ENCODE measurements at places on chromosomes 3 and 15. TPM values are rescaled to one million over a fixed set of nuclear protein-coding genes. Genes with fewer than 3 reads are reported as not detected.

GRCh38 chr15:43253431-43254403, 13.0 kb downstream of the TGM5 start:
- DNase-seq = no peak

DNA sequence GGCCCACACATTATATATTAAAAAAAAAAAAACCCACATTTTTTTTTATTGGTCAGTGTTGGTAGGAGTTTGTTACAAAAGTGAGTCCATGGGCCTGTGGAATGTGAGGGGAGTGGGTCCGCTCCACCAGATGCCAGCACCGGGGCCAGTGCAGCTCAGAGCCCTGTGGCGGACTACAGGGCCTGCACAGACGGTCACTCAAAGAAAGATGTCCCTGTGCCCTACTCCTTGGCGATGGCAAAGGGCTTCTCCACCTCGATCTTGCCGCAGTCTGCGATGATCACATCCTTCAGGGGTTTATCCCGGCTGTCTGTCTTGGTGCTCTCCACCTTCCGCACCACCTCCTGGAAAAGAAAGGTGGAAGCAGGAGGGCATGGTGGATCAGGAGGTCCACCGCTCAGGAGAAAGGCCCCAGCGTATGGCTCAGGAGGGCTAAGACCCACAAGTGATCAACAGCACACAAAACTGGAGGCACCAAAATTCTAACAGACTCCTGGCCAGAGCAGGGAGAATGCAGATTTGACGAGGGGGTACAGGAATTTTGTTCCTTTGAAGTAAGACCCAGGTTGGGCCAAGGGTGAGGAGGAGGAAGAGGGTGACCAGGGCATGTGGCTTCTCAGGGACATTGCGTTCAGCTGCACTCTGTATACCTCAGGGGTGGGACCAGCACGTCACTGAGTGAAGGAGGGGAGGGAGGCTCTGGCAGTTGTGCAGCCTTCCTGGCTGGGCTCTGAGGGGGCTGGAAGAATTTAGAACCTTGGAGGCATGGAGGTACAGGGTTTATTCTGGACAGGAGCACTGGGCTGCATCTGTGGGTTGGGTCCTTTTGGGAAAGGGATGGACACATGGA, 4.5 kb downstream of the SNX22 start:
- no peak for DNase-seq

- no peak for DNase-seq
Measured at GRCh38 chr3:27085829-27086730, 283.1 kb downstream of the NEK10 start.

DNA sequence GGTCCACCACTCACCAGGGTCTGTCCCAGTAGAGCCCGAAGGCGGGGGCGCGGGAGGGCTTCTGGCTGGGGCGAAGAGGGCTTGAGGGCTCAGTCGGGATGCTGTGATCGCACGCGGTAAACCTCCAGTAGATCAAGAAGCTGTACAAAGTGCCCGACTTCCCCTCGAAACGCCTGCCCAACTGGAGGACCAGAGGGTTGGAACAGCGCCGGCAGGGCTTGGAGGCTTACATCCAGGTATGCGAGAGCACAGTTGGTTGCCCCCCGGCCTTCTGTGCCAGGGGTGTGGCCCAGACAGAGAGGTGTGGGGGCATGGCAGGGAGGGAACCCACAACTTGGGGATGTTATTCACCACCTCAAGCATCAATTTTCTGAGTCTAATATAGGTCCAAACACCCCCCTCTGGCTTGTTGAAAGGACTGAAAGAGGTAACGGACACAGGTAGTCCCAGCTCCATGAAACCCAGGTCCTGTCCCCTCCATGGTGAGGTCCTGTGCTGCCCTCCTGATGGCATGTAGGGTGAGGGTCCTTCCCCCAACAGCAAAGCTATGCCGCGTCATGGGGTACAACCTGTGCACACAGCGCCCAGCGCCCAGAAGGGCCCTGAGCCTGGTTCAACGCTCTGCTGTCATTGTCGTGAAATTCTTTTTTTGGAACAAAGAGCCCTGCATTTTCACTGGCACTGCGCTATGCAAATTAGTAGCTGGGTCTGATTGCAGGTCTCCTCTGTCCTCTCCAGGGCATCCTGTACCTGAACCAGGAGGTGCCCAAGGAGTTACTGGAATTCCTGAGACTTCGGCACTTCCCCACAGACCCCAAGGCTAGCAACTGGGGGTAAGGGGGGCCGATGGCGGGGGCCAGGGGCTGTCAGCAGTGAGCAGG, 1.2 kb downstream of the SNX22 start:
- no peak for DNase-seq

DNA sequence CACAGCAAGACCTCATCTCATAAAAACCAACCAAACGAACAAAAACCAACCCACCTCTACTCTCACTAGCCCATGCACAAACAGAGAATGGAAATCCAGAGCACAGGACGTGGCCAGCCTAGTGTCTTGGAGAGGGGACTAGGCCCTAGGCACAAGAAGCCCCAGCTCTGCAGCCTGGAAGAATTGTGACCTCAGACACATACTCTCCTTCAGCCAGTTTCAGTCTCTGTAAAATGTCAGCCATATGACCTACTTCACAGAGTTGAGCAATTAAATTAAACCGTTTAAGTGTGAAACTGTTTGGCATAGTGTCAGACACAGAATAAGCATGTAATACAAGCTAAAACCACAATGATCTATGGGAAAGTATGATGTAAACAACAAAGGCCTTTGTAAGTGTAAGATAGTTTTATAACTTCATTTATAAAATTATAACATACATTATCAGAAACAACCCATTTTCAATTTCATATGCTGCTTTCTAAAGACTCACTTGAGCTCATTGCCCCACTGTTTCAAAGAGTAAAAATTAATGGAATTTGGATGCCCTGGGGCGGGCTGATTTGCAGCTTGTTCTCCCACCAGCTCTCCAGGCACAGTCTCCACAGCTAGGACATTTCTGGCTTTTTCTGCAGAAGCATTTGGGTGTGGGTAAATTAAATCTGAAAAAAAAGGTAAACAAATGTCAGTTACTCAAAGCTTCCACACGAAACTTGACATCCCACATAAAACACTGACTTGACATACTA, 32.9 kb downstream of the TBC1D2B start:
- no peak for DNase-seq

GRCh38 chr3:178318340-178318739, 217.9 kb upstream of the KCNMB2 start:
- DNase-seq = no peak

- DNase-seq = no peak
Measured at GRCh38 chr15:101795455-101795854, 7.9 kb upstream of the OR4F6 start.

- no peak for DNase-seq
Measured at GRCh38 chr3:135243616-135244015, 448.6 kb downstream of the EPHB1 start.

GRCh38 chr3:185353823-185354614, 8.9 kb upstream of the MAP3K13 start:
- peak; percentile 93 for DNase-seq

GRCh38 chr3:116155841-116156240, 289.4 kb downstream of the LSAMP start:
- DNase-seq = no peak

GRCh38 chr3:10370429-10370828, 49.5 kb upstream of the SEC13 start:
- no peak for DNase-seq

Gene AADAC
- total RNA-seq = 0.32 TPM

GRCh38 chr15:66841953-66842681, 140.1 kb downstream of the SMAD6 start:
- DNase-seq = peak; percentile 67

GRCh38 chr15:55222588-55222987, 25.8 kb upstream of the RSL24D1 start:
- no peak for DNase-seq

Gene SLC6A20
- 0.27 TPM for total RNA-seq

GRCh38 chr3:130093741-130094391, 12.2 kb downstream of the ALG1L2 start:
- peak; percentile 60 for DNase-seq

- DNase-seq = peak; percentile 52
Measured at GRCh38 chr3:38579141-38579540, 70.3 kb downstream of the SCN5A start.

DNA sequence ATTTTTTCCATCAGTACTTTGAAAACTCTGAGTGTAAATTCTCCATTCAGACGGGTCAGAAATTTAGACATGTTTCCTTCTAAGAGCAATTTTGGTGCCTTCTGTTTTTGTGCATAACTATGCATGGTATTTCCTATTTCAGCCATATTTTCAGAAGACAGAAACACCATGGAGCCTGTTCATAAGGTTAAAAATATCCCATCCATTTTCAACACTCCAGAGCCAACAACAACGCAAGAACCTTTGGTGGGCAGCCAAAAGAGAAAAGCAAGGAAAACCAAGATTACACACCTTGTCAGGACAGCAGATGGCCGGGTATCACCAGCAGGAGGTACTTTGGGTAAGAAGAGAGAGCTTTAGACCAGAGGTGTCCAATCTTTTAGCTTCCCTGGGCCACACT, 275.6 kb downstream of the BBX start:
- DNase-seq = no peak

Gene PPP2R3A
- 12.9 TPM for total RNA-seq

DNA sequence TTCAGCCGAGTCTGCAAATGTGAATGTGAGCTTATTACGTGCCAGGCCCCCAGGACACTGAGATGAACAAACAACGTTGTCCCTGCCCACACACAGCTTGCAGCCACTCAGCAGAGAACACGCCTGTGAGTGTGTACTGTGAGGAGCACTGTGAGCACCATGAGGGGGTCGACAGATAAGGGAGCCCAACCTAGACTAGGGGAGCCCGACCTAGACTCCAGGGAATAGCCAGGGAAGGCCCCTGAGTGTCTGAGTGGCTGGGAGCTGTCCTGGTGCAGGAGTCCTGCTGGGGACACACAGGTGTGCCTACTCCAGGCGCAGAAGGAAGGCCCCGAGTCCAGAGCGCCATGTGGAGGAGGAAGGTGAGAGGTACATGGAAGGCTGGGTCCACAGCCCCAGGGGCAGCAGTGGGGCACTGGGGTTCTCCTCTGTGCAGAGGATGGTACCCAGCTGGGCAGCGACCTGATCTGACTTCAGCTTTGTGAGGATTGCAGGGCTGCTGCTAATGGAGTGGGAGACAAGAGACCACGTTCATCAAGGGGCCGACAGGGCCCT, 36.5 kb downstream of the MGLL start:
- DNase-seq = no peak

- no peak for DNase-seq
Measured at GRCh38 chr3:85846940-85847339, 888.2 kb downstream of the CADM2 start.

Gene SLC2A2
- not detected for total RNA-seq

Gene SLC12A1
- total RNA-seq = 0.39 TPM

DNA sequence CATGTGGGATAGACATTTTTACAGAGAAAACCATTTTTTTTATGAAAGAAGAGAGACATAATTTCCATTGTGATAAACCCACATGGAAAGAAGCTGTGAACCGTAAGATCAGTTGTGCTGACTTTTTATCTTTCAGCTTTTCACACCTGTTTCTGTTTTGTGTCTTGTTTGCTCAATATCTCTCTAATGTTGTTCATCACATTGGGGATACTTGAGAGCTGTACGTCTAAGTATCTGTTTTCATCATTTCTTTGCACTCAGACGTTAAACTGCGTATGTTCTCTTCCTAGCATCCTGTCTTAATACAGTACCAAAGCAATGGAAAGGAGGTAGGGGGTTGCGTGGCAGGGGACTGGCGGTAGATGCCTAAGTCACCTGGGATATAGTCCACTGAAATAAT, 449.0 kb downstream of the NAALADL2 start:
- no peak for DNase-seq

DNA sequence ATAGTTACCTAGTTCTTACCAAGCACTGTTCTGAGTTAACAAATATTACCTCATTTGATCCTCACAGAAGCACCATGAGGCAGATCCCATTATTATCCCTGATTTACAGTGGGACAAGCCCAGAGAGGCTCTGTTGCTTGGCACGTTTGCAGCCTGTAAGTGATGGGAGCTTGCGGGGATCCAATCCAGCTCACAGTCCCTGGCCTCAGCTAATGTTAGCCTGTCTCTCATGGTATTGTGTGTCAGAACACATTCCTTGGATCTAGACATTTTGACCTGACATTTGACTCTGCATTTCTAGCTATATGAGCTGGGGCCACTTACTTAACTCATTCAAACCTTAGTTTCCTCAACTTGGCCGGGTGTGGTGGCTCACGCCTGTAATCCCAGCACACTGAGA, 246.9 kb upstream of the LRTM1 start:
- DNase-seq = no peak

DNA sequence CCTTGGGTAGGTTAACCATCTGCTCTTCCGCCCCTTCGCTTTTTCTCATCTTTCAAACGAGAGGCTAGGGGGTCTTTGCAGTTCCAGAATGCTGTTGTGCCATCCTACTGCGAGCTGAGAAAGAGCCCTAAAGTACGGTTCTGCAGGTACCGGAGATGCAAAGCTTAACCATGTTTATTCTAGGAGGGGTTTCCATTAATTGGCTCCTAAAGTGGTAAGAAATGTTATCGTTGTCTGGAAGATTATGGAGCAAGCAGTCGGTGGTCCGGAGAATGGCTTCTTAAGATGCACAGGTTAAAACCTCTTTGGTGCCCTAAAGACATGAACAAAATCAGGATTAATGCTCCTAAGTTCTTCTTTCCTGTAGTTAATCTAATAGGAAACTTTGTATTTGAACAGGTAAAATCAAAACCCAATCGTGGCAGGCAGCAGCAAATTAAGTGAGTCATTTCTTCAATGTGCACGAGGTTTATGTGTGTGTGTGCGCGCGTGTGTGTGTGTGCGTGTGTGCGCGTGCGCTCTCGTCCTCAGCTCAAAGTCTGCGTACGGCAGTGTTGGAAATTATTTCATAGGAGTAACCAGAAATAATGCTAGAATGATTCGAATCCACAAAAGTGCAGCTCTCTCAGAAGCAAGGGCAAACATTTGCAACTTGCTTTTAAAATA, 772 bp downstream of the FAM81A start:
- DNase-seq = no peak

DNA sequence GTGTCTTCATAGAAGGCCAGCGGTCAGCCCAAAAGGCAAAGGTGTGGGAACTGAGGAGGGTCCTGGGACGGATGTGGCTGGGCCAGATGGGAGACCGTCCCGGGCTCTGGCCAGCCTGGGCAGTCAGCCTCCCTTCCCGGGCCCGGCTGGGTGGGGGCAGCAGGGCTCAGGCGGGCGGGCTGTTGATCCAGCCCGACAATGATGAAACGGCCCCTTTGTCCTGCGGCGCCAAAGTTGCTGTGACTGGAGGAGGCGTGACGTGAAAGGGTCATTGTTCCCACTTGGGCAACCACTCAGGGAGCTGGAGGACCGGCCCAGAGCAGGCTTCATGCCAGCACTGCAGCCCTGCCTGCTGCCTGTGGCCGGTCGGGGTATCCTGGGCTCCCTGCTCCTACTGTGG, 16.5 kb downstream of the DUSP7 start:
- DNase-seq = no peak

- no peak for DNase-seq
Measured at GRCh38 chr3:152230370-152230769, 38.4 kb upstream of the MBNL1 start.

Gene HYAL3
- total RNA-seq = 3.2 TPM

Data from WTC11 (cell line).